ENCODE measurements at places on chromosomes 1 and 21.

GRCh38 chr1:153485863-153486262, 25.4 kb upstream of the S100A7 start:
- DNase-seq = no peak

GRCh38 chr1:52413410-52413989, 9.1 kb downstream of the PRPF38A start:
- no peak for DNase-seq

- no peak for DNase-seq
Measured at GRCh38 chr1:33716976-33717688, 146.7 kb upstream of the HMGB4 start.

GRCh38 chr1:97824624-97825023, 96.2 kb downstream of the DPYD start:
- DNase-seq = no peak

Measured in ascending aorta (tissue), 2 donors.